ENCODE measurements at places on chromosomes 12 and 14. TPM values are rescaled to one million over a fixed set of nuclear protein-coding genes. Genes with fewer than 3 reads are reported as not detected.

DNA sequence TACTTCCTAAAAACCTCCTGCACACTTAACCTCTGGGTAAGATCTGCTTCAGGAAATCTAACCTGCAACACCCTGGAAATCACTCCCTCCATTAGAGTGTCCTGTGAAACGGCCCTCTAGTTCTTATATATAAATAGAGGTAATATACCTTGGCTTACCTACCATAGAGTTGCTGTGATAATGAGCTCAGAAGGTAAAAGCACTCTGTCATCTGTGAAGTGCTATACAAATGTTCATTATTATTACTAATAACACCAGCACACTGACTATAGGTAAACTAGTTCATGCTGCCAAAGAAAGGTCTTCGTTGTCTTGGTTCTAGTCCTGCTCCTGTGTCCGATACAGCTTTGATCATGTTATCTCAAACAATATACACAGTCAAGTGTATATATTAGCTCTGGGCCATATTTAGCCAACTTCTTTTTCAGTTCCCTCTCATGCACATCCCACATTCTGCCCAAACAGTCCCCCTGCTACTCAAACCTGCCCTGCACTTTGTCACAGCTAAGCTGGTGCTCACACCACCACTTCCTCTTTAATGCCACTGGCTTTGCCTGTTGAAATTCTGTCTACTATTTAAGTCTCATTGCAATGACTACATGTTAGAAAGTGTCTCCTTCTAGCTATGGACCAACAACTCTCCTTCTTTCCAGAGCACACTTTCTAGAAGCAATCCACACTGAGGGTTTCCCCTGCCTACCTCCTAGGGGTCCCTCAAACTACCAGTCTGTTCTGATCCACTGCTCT is 5.1 kb downstream of the E2F7 start:
- no peak for DNase-seq

DNA sequence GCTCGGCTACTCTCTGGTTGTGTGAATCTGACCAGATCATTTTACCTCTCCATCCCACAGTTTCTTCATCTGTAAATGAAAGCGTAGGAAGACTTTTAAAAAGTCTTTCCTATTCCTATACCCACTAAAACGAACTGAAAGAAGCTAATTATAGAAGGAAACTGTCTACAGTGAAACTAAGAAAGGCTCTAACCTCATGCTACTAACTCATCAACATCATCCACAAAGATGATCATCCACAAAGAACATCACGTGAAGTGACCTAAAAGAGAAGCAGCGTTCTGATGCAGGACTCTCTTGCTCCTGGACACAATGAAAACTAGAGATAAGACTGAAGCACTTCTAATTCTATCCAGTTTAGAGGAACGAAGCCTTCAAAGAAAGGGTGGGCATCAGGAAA is 58.5 kb upstream of the OSBPL8 start:
- DNase-seq, result no peak

- DNase-seq, result no peak
Measured at GRCh38 chr14:23252420-23253333, 14.9 kb downstream of the RNF212B start.

GRCh38 chr14:91420686-91421085 is 3.1 kb upstream of the CCDC88C start:
- DNase-seq, result no peak

FOXN3 gene
- total RNA-seq, result 34.4 TPM

DNA sequence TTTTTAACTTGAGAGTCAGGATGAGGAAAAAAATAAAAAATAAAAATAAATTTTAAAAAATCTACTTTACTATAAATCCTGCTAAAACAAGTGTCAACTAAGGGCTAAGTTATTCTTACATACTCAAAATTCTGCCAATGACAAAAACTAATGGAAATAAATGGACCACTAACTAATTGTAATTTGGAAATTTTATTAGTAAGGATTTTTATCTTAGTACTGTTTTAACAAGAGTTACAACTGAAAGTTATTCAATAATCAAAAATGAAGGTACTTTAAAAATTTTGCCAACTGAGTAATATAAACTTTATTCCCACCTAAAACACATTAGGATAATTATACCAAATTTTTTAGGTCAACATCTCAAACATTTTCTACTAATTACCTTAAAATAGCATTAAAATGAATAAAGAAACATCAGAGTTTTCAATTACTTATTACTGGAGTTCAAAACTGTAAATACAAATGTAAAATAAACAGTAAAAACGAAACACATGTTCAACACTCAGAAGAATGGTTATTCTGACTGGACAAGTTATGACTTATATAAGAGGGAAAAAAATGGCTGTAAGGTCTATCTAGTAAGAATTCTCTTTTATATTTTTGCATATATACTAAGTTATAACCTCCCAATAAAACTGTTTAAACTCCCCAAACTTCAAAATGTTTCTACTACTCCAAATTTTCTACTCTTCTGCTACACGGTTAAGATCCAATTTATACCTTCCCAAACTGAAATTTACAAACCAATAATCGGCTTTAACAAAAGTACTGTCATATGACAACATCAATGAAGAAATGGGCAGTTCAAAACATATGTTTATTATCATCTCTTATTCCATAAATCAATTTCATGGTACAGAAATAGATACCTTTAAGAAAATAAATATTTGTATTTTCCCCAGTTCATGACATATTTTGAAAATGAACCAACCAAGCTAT is 2.7 kb downstream of the HECTD1 start:
- DNase-seq, result no peak

DNA sequence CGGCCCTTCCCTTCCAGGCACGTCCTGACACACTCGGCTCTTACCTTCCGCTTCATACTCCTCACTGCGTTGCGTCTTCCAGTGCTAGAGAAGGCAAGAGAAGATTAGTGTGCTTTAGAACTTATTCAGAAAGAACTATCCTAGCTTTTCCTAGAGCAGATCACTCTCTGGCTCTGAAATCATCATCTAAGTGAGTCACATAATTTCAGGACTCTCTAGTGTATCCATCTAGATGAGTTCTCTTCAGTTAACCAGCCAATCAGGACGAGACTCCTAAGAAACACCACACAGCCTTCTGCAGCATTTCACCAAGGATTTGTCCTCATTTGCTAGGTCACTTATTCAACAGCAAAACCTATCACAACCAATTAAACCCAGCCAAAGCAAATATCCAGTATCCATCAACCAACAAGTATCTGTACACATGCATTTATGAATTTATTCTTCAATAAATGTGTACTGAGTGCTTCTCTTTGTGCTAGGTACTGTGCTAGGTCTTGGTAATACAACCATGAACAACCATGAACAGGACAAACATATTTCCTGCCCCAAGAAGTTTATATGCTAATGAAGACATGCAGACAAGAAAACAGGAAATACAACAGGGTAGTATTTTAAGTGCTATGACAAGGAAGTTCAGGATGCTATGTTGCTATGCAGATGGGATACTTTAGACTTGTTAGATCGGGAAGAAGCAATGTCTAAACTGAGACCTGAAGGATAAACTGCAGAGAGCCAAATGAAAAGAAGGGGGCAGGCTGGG is 52.1 kb downstream of the NIN start:
- peak; percentile 13 for DNase-seq
